ENCODE measurements at places on chromosomes 2 and 18.

GRCh38 chr2:7840651-7841380 lies 841.0 kb upstream of the ID2 start:
- no peak for DNase-seq

GRCh38 chr2:46051085-46051484 lies 246.1 kb upstream of the EPAS1 start:
- no peak for DNase-seq

DNA sequence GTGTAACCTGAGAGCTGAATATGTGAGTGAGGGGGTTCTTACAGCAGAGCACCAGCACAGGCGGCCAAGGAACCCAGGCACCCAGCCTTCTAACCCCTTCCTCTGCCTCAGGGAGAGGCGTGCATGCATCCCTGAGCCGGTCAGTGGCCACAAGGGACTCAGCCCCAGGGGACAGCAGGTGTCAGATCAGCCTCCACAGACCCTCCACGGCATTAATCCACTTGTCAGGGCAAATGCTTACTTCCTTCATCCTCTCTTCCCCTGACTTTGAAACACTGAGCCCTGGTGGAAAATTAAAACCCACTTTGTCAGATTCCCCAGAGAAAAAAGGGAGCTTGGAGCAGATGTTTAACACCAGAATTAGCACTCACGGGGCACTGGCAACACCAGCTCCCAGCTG lies 60.5 kb upstream of the SMAD2 start:
- DNase-seq: no peak

DNA sequence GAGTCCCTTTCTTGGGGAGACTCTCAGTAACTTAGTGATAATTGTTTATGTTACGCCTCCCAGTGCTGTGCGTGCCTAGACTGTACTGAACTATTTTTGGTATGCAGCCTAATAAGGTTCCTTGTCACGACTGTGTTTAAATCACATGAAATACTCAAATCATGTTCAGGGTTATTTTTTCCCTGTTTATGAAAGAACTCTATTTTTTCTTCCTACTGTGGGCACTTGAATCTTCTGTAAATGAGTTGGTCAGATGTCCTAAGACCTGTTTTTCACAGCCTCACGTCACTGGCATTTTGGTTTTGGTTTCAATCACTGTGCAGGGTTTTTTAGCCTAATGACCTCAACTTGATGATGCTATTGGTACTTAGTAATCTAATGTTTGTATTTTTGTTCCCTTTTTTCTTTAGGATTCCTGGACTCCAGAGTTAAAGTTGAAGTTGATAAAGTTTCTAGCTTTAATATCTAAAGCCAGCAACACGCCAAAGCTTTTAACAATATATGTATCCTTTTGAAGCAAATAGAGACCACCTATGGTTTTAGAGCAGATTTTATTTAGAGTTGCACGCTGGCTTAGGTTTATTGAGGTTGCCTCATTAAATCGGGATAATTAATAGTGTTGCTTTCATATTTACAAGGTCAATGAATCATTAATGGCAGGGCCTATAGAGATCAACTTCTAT lies 24.0 kb downstream of the ARMC9 start:
- DNase-seq: peak; percentile 35

- DNase-seq: no peak
These were observed 80.8 kb upstream of the SLC1A4 start for GRCh38 chr2:64908406-64908805.

DNA sequence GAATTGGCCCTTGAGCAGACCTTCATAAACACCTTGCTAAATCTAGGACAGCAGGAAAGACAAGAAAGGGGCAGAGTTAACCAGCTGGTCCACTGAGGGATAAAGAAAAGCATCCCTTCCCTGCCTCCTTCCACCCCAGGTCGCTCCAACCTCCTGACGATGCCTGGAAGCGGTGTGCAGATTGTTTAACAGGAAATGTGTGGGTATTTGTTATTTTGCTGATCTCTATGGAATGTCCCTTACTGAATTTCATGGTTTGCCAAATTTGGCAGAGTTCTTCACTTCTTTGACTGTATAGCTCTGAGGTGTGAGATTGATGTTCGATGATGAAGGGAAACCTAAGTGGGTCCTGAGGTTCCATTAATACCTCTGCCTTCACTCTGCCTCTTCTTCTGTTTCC lies 72.9 kb downstream of the MAP3K20 start:
- DNase-seq: peak; percentile 74

Data from fibroblast of skin of right quadriceps (primary cell).